Endodermal cell (in vitro differentiated cells): ENCODE measurements at places on chromosomes 4 and X. TPM values are rescaled to one million over a fixed set of nuclear protein-coding genes. Genes with fewer than 3 reads are reported as not detected.
A peak's percentile ranks its signal among the peaks of the same experiment; 100 is the strongest.

Gene MAGEC2
- total RNA-seq: not detected in 3 replicates

Gene CT45A2
- total RNA-seq: not detected in 2 replicates

Gene TEX13B
- 0.25 TPM in 1 of 2 replicates, not detected in the other for total RNA-seq

Gene CYLC1
- total RNA-seq: not detected in 3 replicates

Gene ITM2A
- 24.8 and 29.6 TPM in 2 replicates for total RNA-seq

Gene HDX
- total RNA-seq: 2.8 to 7.2 TPM (median 7.2 TPM) in 3 replicates

GRCh38 chr4:8236106-8236919 lies 33.2 kb upstream of the HTRA3 start:
- H3K27me3 ChIP-seq: no peaks in the 10 kb centered on the region
- H3K4me3 ChIP-seq: no peak overlapping the region
- no peak overlapping the region for H3K27ac ChIP-seq
- no peak for DNase-seq
- H3K4me1 ChIP-seq: no peaks in the 10 kb centered on the region
- no peaks in the 10 kb centered on the region for H3K36me3 ChIP-seq

GRCh38 chr4:55553441-55554201 lies 6.9 kb upstream of the CLOCK start:
- H3K4me1 ChIP-seq: no peaks in the 10 kb centered on the region
- H3K27ac ChIP-seq: no peak overlapping the region
- H3K36me3 ChIP-seq: no peaks in the 10 kb centered on the region
- H3K27me3 ChIP-seq: no peaks in the 10 kb centered on the region
- peak; percentile 63 for DNase-seq

DNA sequence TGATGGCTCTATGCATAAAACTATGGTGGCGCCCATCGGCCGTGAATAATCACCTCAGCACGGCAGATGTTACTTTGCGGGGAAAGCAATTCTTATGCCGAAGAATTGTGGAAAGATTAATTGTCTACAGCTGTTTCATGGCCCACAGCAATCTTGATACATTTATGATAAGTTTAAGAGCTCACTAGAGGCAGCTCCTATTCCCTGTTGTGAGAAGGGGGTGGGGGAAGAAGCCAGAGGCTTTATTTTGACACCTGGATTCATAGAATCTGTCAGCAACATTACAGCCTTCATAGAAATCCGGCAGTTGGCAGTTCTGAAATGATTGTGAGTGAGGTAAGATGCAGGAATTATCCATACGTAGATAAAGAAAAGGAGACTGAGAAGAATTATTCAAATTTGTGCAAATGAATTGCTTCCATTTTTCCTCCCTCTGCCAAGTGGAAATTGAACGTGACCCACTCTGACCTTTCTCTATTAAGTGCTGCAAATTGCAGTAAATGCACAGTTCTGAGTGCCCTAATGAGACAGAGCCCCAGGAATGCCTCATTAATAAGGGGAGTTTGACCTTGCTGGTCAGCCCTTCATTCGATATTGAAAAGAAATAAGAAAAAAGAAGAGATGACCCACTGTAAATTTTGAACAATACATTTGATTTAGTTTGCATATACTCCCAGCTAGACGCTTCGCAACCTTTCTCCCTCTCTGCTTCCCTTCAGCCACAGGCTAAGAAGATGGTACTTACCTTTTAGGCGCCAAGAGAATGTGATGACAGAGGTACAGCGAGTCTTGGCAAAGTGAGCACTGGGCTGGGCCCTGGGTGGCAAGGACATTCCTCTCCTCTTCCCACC lies 188.8 kb downstream of the GPAT3 start:
- H3K4me3 ChIP-seq: no peak overlapping the region
- H3K36me3 ChIP-seq: no peaks in the 10 kb centered on the region
- no peaks in the 10 kb centered on the region for H3K27me3 ChIP-seq
- H3K27ac ChIP-seq: no peak overlapping the region
- H3K4me1 ChIP-seq: no peaks in the 10 kb centered on the region

GRCh38 chr4:6297266-6297815 lies 27.7 kb downstream of the WFS1 start:
- DNase-seq: no peak
- H3K27ac ChIP-seq: no peak overlapping the region
- H3K36me3 ChIP-seq: no peaks in the 10 kb centered on the region
- H3K4me1 ChIP-seq: no peaks in the 10 kb centered on the region
- no peaks in the 10 kb centered on the region for H3K27me3 ChIP-seq

GRCh38 chrX:126770179-126770578 lies 49.4 kb upstream of the PRR32 start:
- peak; percentile 51 for DNase-seq
- no peak overlapping the region for H3K4me3 ChIP-seq
- no peaks in the 10 kb centered on the region for H3K36me3 ChIP-seq

- H3K36me3 ChIP-seq: no peaks in the 10 kb centered on the region
- H3K27me3 ChIP-seq: no peaks in the 10 kb centered on the region
- H3K4me1 ChIP-seq: no peaks in the 10 kb centered on the region
- DNase-seq: no peak
Observed at GRCh38 chr4:155961575-155961974, 7.9 kb upstream of the CTSO start.

- H3K27ac ChIP-seq: no peak overlapping the region
- DNase-seq: no peak
- H3K4me3 ChIP-seq: no peak overlapping the region
- H3K36me3 ChIP-seq: no peaks in the 10 kb centered on the region
Observed at GRCh38 chr4:81204571-81204970, 10.5 kb downstream of the PRKG2 start.

GRCh38 chrX:81367291-81367690 lies 165.4 kb downstream of the SH3BGRL start:
- no peak overlapping the region for H3K27ac ChIP-seq
- H3K27me3 ChIP-seq: no peaks in the 10 kb centered on the region
- DNase-seq: no peak
- H3K36me3 ChIP-seq: no peaks in the 10 kb centered on the region
- H3K4me1 ChIP-seq: no peaks in the 10 kb centered on the region

DNA sequence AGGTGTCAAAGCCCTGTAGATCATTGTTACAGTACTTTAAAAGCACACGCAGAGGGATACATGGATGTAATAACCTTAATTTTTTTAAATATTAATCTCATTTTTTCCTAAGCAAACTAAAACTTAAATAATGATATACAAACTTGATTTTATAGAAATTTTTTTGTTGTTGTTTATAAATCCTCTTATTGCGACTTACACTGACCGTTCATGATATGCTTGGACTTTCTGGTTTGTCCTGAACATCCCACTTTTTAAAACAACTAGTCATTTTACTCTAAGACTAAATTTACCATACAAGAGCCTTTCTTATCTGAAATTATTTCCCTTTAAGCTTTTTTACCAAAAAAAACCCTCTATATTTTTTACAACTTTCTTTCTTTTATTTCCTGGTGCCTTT lies 2106.0 kb downstream of the PCDH7 start:
- peak overlapping the region; percentile 51 for H3K4me3 ChIP-seq
- H3K27me3 ChIP-seq: no peaks in the 10 kb centered on the region
- no peak overlapping the region for H3K27ac ChIP-seq
- H3K4me1 ChIP-seq: no peaks in the 10 kb centered on the region

DNA sequence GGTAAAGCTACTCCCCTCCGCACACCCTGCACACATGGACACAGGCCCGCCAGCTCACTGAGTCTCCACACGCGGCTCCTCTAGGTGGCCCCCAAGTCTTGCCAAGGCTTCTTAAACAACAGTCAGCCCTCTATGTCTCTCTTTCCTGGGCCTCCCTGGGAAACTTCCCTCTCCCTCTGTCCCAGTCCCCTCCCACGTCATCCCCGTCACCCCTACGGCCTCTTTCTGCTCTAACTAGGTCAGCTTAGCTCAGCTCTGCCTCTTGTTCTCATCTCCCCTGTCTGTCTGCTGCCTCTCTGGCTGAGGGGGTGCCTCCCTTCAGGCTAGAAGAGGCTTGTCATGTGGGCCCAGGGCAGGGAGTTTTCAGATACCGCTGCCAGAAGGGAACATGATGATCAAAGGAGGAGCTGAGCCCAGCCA lies 38.8 kb downstream of the SEPTIN6 start:
- no peaks in the 10 kb centered on the region for H3K4me1 ChIP-seq
- no peaks in the 10 kb centered on the region for H3K27me3 ChIP-seq
- peak; percentile 64 for DNase-seq
- H3K4me3 ChIP-seq: no peak overlapping the region

DNA sequence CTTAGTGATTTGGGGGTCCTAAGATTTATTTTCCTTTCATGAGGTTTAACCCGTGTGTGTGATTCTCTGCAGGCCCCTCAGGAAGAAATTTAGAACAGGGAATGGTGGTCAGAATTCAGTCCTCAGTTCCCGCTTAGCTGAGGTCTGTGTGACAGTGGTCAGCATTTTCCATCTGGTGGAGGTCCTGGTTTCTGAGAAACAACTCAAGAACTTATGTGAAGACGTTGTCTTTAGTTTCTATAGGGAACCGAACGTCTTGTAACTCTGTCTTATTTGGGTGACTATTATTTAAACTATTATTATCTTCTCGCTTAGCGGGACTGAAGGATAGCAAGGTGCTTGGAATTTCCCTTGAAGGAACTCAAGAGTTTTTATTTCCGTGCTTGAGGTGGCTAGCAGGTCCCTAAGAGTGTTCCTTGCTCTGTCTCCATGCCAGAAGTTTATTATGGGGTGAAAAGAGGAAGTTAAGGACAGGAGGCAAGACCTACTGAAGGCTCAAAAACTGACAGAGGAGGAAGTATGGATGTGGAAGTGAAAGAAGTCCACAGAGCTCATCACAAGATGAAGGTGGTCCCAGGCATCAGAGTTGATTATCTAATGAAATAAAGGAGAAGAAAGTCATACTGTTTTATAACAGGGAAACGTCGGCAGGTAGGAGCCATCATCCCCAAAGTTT lies 9.4 kb downstream of the MGST2 start:
- peaks cover 17% of the 10 kb centered on the region for H3K4me1 ChIP-seq
- no peak overlapping the region for H3K27ac ChIP-seq
- H3K36me3 ChIP-seq: peaks cover 84% of the 10 kb centered on the region
- no peak for DNase-seq
- H3K4me3 ChIP-seq: no peak overlapping the region

DNA sequence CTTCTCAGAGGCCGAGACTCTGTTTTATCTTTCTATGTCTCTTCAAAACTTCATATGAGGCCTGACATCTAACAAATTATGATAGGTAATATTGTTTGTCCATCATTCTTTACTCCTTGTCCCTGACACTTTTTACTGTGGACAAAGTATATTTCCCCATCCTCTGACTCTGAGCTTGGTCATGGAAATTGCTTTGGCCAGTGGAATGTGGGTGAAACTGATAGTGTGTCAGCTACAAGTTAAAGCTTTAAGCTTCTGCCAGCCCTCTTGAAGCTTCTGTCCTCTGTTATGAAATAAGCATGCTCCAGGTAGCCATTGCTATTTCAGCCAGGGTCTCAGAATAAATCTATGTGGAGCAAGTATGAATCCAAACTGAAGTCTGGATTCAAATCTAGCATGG lies 604.6 kb downstream of the BCOR start:
- H3K36me3 ChIP-seq: no peaks in the 10 kb centered on the region
- H3K27me3 ChIP-seq: no peaks in the 10 kb centered on the region
- H3K4me1 ChIP-seq: no peaks in the 10 kb centered on the region
- no peak overlapping the region for H3K4me3 ChIP-seq

GRCh38 chrX:46649421-46650260 lies 76.1 kb downstream of the CHST7 start:
- no peaks in the 10 kb centered on the region for H3K4me1 ChIP-seq
- H3K27me3 ChIP-seq: no peaks in the 10 kb centered on the region
- no peak overlapping the region for H3K4me3 ChIP-seq

- no peaks in the 10 kb centered on the region for H3K4me1 ChIP-seq
- DNase-seq: no peak
- H3K27ac ChIP-seq: no peak overlapping the region
- H3K4me3 ChIP-seq: no peak overlapping the region
Observed at GRCh38 chr4:83108101-83108861, 6.2 kb downstream of the PLAC8 start.

GRCh38 chr4:57501720-57502119 lies 391.5 kb upstream of the IGFBP7 start:
- H3K27me3 ChIP-seq: no peaks in the 10 kb centered on the region
- H3K4me3 ChIP-seq: no peak overlapping the region
- H3K36me3 ChIP-seq: no peaks in the 10 kb centered on the region
- H3K27ac ChIP-seq: no peak overlapping the region

GRCh38 chr4:72690771-72691170 lies 121.8 kb upstream of the ADAMTS3 start:
- H3K27ac ChIP-seq: no peak overlapping the region
- no peaks in the 10 kb centered on the region for H3K4me1 ChIP-seq
- H3K36me3 ChIP-seq: no peaks in the 10 kb centered on the region
- no peak overlapping the region for H3K4me3 ChIP-seq

DNA sequence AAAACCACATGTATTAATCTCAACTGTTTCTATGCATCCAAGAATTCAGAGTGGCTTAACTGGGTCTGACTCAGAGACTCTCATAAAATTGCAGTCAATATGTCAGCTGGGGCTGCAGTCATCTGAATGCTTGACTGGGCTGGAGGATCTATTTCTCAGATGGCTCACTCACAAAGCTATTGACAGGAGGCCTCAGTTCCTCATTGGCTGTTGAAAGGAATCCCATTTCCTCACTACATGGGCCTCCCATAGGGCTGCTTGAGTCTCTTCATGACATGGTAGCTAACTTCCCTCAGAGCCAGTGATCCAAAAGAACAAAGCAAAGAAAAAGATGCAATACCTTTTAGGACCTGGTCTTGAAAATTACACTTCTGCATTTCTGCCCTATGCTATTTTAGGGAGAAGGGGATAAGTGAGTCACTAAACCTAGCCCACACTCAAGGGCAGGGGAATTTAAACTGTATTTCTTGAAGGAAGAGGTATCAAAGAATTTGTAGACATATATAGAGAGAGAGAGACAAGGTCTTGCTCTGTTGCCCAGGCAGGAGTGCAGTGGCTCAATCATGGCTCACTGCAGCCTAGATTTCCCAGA lies 9.8 kb downstream of the SCFD2 start:
- no peaks in the 10 kb centered on the region for H3K27me3 ChIP-seq
- DNase-seq: no peak
- H3K27ac ChIP-seq: no peak overlapping the region
- no peaks in the 10 kb centered on the region for H3K4me1 ChIP-seq
- no peaks in the 10 kb centered on the region for H3K36me3 ChIP-seq

DNA sequence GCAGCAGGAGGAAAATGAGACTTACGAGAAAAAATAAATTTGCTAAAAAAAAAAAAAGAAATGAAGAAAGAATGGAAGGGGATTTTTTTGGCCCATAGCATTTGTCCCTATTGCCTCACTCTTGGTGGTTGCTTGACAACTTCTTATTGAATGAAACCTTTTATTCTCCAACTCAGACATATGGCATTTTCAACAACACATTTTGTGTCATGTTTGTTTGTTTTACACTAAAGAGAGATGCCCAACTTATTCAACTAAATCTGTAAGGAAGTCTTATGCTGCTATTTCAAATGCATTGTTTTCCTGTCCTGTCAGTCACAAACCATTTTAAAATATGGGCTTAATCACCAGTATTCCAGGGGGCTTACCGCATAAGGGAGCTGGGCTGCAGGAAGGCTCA lies 409.1 kb upstream of the TENM3 start:
- no peak overlapping the region for H3K4me3 ChIP-seq
- H3K27me3 ChIP-seq: no peaks in the 10 kb centered on the region
- no peak overlapping the region for H3K27ac ChIP-seq
- peaks cover 3% of the 10 kb centered on the region for H3K4me1 ChIP-seq
- H3K36me3 ChIP-seq: no peaks in the 10 kb centered on the region
